ENCODE measurements at places on chromosomes 13 and 19.

- H3K27ac ChIP-seq: no peak overlapping the region
- no peaks in the 10 kb centered on the region for H3K27me3 ChIP-seq
- DNase-seq: no peak
- no peak overlapping the region for H3K4me3 ChIP-seq
- H3K4me1 ChIP-seq: no peaks in the 10 kb centered on the region
Observed at GRCh38 chr13:109900320-109900719, 113.9 kb upstream of the IRS2 start.

DNA sequence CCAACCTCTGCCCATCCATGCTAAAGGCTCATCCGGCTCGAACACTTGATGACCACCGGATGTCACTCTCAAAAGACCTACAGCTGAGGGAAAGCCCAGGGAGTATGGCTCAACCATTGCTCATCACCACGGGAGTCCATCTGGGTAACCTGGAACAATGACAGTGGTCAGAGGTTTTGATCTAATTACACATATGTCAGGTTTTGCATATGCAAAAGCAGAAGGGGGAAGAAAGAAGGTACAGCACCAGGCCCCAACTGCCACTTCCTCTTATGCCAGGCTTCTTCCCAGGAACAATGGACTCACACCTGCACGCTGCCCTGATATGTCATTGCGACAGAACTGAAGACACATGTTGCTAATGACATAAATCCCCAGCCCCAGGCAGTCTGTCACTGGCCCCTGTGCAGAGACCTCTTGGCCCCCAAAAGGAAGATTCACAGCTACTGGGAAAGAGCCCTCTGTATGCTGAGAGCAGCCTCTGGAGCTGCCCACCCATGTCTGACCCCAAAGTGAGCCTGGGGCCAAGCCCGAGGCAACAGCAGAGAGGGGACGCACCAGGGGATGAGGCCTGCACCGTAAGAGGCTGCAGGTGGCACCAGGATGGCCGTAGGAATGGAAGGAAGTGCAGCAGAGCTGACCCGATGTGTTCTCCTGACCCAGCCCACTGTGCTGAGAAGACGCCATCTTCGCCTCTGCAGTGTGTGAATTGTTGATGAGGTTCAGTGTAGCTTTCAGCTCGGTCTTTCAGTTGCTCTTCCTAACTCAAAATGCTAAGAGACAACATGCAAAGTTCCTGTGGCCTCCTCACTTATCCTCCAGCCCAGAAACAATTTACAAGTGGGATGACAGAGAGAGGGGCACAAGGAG, 26.3 kb downstream of the EPS15L1 start:
- no peak for DNase-seq
- H3K4me1 ChIP-seq: no peaks in the 10 kb centered on the region
- no peaks in the 10 kb centered on the region for H3K27me3 ChIP-seq
- H3K27ac ChIP-seq: no peak overlapping the region
- no peak overlapping the region for H3K4me3 ChIP-seq
- H3K36me3 ChIP-seq: peaks cover 6% of the 10 kb centered on the region

- no peaks in the 10 kb centered on the region for H3K4me1 ChIP-seq
- H3K36me3 ChIP-seq: no peaks in the 10 kb centered on the region
- no peaks in the 10 kb centered on the region for H3K27me3 ChIP-seq
- no peak overlapping the region for H3K4me3 ChIP-seq
Observed at GRCh38 chr13:44416301-44416700, 42.7 kb downstream of the SERP2 start.

DNA sequence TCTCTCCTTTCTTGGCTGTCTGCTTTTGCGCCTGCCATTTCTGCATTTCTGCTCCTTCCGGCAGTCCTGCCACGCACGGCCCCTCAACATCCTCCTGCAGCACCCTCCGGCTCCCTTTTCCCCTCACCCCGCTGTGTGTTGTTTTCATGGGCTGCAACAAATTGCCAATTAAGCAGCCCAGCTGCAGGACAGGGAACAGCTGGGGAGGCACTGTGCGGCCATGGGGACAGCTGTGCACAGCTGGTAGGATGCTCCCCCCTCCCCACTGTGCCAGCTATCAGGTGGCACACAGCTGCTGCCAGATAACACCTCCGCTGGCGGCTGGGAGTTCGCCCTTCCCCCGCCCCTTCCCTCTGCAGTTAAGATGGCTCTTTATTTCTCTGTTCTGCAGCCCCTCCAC, 25.4 kb downstream of the LYL1 start:
- H3K36me3 ChIP-seq: no peaks in the 10 kb centered on the region
- H3K27me3 ChIP-seq: no peaks in the 10 kb centered on the region
- DNase-seq: no peak
- no peak overlapping the region for H3K4me3 ChIP-seq
